Kasumi-1 (cell line): ENCODE measurements at places on chromosomes 7 and 10.

DNA sequence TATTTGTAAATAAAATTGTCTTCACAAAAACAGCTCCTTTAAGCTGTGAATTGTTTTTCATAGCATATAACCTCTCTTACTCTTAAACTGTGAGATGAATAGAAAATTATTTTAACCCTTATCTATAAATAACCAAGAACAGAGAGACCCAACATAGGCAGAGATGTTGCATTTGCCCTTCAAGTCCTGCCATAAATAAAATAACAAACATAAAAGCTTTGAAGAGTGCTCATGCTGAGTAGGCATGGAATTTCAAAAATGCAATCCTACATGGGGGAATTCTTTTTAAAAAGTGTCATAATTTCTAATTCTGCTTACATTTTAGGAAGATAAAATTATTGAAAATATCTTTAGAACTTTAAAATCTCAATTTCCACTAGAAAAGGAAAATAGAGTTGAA is 124.1 kb upstream of the FERD3L start:
- DNase-seq: no peak

- peak; percentile 38 for DNase-seq
Observed at GRCh38 chr10:93495654-93496321, 624 bp upstream of the CEP55 start.

- DNase-seq: no peak
Observed at GRCh38 chr10:124296121-124296812, 122.5 kb downstream of the OAT start.

DNA sequence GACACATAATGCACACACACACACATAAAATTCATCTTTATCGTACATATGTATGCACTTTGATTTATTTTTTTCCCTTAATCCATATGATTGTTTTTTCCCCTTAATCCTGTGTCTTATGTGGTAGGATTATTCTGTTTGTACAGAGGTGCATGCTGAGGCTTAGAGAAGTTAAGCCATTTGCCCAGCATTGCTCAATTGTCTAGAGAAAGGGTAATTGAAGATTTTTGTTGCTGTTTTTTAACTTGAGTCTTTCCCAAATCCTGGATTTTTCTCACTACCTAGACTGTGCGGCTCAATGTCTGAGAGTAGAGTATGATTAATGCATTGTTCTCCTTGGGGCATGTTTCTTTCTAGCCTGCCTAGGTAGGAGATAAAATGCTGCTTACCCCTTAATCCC is 35.0 kb downstream of the WBP1L start:
- no peak for DNase-seq

DNA sequence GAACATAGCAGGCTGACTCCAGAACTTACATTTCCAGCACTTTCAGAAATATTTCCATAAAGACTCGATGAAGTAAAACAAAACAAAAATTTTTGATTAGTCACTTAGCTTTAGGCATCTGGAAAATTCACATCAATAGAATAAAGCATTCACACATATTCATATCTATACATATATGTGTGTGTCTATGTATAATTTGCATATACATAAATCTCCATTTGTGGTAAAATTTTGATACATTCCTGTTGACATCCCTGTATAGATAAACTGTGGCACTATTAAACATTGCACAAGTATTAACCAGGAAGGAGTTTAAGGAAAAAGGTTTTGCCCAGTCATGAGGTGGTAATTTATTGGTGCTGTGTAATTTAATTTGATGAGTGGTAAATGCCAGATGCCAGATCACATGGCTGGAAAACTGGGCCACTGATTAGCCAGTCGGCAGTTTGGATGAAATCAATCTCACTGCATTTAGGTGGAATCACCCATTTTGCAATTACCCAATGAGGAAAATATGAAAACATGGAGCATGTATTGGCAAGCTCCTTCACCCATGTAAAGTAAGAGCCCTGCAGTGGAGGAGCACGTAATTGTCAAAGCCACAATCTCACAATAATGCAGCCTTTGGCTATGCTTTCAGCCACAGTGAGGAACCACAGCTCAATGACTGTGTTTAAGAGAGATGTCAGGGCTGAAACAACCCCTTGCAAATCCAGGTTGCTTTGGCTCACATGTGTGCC is 294.6 kb downstream of the RNLS start:
- no peak for DNase-seq

- DNase-seq: no peak
Observed at GRCh38 chr7:112987171-112987570, 99.5 kb downstream of the GPR85 start.

GRCh38 chr7:78015574-78016260 is 217.1 kb downstream of the PHTF2 start:
- no peak for DNase-seq

- no peak for DNase-seq
Observed at GRCh38 chr10:30491916-30492515, 58.0 kb downstream of the MAP3K8 start.

- DNase-seq: no peak
Observed at GRCh38 chr10:103504181-103504783, 10.8 kb downstream of the NEURL1 start.

GRCh38 chr7:74499835-74500388 is 46.2 kb downstream of the GTF2IRD1 start:
- DNase-seq: no peak

GRCh38 chr10:7738536-7739407 is 35.7 kb downstream of the ITIH2 start:
- no peak for DNase-seq

DNA sequence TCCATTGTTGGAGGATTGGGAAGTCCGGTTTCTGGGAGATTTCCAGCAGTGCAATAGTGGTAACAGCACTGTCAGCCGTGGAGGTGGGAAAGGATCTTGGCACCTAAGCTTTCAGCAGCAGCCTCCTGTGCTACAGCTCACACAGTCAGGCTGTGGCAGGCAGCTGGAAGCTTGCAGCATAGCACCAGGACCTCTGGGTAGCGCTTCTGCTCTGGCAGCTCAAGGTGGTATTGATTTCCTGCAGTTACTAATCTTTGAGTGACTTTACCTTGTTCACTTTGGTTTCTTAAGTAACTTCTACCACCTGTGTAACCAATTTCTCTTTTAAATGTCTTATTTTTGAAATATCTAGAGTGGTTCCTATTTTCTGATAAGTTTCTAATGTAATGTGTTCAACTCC is 130.5 kb downstream of the LHFPL3 start:
- DNase-seq: no peak

DNA sequence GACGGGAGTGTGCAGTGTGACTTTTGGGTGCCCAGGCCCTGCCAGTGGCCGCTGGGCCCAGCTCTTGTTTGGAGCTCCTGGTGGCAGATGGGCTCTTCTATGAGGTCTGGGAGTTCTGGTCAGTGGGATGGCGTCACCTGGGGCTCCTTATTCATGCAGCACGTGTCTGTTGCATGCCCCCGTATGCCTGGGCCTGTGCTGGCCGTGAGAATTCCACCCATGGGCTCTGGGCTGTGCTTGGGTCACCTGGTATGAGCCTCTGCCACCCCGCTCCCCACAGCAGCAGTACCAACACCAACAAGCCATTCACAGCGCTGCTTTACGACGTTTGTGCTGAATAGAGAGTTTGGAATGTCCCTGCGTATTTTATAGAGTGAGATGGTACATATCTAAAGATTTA is 27.1 kb downstream of the INPP5A start:
- DNase-seq: no peak

DNA sequence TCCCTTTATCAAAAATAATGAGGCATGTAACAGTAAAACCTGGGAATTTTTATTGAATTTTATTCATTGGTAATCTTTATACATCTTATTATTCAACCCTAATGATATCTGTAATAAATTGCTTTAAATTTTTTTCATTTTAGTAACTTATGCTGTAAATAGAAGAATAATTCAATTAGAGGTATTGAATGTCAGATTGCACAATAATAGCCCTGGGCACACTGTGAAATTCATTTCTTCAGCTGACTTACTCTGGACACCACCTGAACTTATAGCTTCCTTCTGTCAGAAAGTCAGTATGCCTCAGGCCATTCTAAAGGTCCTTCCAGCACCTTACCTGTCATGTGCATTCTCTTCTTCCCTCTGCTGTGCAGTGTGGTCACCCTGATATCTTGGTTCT is 59.2 kb downstream of the ADAM22 start:
- no peak for DNase-seq

GRCh38 chr7:46034056-46034768 is 113.1 kb upstream of the IGFBP3 start:
- DNase-seq: no peak

GRCh38 chr10:111110771-111111170 is 33.9 kb downstream of the ADRA2A start:
- DNase-seq: no peak

- DNase-seq: no peak
Observed at GRCh38 chr7:4838626-4839334, 23.1 kb downstream of the PAPOLB start.

- no peak for DNase-seq
Observed at GRCh38 chr10:25017661-25018060, 1.2 kb downstream of the THNSL1 start.

GRCh38 chr7:52053525-52053924 is 736.9 kb upstream of the COBL start:
- no peak for DNase-seq
